ENCODE measurements at places on chromosomes 4 and X.

DNA sequence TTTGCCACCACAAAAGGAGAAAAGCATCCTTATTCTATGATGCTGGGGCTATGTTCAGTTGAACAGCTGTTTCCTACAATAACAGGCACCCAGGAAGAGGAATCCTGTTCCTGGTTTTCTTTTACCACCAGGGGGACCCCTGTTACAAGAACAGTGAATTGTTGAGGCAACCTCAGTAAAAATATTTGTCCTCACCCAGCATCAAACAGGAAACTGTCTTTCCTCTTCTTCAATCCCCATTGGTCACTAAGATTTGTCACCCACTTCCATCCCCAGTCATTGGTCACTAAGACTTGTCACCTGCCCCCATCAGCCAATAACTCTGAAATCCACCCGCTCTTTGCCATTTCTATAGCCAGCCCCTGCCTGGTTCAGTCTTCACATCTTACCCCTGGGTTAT is 143.5 kb upstream of the GALNT7 start:
- DNase-seq = peak; percentile 24

GRCh38 chr4:169723207-169723965 is 34.4 kb downstream of the HPF1 start:
- peak; percentile 44 for DNase-seq

GRCh38 chr4:17995165-17995564 is 26.4 kb downstream of the LCORL start:
- no peak for DNase-seq

DNA sequence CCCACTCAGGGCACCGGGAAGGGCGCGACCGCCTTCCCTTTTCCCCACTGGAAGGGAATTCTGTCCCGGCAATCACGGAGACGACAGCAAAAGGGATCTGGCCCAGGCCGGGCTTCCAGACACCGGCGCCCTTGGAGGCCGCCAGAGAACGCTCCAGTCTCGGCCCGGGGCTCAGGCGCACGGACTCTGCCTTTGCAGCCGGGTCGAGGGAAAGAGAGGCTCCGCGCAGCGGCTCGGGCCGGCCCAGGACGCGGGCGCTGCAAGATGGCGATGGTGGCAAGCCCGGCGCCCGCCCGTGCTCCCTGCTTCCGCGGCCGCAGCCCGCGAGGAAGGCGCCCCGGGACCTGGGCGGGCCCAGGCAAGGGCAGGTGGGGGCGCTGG is 1.1 kb downstream of the CTBP1 start:
- DNase-seq = no peak

DNA sequence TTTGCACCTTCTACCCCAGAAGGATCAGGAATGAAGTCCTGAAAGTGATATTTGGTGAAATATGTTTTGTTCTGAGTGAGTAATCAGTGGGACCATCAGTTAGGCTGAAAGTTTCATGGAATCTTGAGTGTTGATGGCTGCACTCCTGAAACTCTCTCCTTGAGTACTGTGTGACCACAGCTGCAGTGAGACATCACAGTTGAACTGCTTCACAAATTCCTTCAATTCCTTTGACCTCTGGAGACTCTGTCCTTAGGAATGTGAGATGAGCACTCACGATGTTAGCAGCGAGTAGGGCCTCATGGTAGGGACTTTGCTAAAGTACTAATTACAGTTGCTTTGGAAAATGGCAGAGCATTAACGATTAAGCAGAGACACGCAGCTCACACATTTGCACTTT is 142.9 kb upstream of the SLC4A4 start:
- no peak for DNase-seq

- no peak for DNase-seq
These were observed 90.8 kb downstream of the COL25A1 start for GRCh38 chr4:109211671-109212070.

- no peak for DNase-seq
These were observed 205.1 kb upstream of the UGT8 start for GRCh38 chr4:114393295-114394038.

DNA sequence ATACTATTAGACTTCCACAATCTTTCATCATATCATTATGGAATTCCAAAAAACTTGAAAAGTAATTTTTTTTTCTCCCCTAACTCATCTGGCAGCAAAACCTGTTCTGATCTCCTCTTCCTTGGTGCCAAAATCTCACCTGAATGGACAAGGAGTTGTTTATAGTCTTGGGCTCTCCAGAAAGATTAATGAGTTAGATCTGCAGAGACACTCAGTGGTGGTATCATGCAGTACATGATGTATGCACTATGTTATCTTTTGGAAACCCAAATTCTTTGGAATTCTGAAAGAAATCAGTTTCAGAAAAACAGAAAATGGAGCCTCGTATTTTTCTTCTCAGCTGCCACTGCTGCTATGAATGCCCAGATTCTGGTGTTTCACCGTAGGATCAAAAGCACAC is 11.7 kb downstream of the GPM6B start:
- peak; percentile 5 for DNase-seq

DNA sequence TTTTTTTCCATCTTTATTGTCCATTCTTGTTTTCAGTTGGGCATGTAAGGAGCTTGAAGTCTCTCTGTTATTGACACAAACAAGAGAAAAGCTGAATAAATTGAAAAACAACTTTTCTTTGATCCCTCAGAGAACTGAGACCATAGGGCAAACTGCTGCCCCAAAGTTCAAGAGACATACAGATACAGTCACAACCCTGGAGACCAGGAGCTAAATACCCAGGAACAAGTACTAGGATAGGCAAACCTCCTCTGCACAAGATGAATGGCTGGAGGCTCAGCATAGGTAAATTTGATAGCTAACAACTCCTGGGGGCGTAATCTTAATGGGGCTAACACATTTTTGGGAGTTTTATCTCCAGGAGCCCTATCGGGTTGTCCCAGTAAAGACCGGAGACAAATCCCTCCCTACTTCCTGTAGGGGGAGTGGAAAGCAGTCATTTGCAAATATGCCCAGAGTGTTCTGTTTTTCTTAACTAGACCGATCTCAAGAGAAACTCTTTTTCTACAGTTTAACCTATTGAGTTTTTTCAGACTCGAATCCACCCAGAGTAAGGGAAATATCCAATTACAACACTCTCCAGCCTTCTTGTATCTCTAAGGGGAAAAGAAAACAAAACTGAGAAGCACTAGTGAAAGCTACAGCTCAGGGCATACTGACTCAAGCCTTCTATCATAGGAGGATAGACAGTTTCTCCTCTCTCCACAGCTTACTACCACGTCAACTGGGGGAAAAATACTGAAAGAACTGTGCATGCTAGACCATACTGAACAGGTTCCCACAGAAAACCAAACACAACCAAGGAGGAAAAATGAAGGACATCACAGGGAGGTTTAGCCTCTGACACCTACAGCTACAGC is 23.1 kb downstream of the MAGEA8 start:
- DNase-seq = peak; percentile 27

All from hematopoietic multipotent progenitor cell treated with erythropoietin and hydrocortisone succinate and interleukin-3 and kit ligand, for 17 days (in vitro differentiated cells).